ENCODE measurements at places on chromosomes 4 and X.

DNA sequence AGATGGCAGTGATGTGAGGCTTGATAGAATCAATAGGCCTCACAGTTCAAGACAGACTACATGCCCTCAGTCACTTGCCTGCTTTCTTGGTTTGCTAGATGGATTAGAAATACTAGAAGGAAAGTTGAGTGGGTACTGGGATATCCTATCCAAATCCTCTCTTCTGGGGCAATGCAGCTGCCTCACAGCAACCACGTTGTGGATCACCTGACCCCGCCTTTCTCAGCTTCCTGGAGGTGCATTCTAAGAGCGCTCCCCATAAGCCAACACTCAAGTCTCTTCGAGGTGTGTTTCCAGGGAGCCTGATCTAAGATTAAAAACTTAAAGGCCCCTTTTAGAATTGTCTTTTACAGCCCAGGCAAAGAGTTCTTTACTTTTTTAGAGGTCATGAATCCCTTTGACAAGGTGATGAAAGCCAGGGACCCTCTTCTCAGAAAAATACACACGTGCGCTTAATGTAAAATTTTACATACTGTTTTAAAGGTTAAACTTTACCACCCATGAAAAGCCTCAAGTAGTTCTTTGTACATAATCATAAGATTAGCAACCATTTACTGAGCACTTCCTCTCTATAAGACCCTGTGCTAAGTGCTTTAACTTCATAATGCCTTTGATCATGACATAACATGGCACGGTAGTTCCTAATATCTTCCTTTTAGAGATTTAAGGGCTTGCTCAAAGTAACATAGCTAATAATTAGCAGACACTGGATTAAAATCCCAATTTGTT lies 840 bp upstream of the RPL34 start:
- no peak for DNase-seq

GRCh38 chrX:20715176-20715575 lies 448.5 kb upstream of the RPS6KA3 start:
- no peak for DNase-seq

GRCh38 chrX:18900401-18900976 lies 83.4 kb downstream of the PHKA2 start:
- DNase-seq = no peak

DNA sequence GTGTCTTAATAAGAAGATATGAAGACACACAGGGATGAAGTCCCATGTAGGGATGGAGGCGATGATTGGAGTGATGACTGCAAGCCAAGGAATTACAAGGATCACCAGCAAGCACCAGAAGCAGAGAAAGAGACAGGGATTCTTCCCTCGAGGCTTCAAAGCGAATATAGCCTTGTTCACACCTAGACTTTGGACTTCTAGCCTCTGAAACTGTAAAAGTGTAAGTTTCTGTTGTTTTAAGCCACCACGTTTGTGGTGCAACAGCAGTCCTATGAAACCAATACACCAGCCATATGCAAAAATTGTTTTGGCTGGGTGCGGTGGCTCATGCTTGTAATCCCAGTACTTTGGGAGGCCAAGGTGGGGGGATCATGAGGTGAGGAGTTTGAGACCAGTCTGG lies 9.8 kb upstream of the PDS5A start:
- DNase-seq = no peak

GRCh38 chr4:114384629-114385028 lies 214.0 kb upstream of the UGT8 start:
- DNase-seq = peak; percentile 22
